ENCODE measurements at places on chromosomes 4 and X.

GRCh38 chrX:102672856-102673255 lies 21.6 kb downstream of the GPRASP1 start:
- no peak for DNase-seq

DNA sequence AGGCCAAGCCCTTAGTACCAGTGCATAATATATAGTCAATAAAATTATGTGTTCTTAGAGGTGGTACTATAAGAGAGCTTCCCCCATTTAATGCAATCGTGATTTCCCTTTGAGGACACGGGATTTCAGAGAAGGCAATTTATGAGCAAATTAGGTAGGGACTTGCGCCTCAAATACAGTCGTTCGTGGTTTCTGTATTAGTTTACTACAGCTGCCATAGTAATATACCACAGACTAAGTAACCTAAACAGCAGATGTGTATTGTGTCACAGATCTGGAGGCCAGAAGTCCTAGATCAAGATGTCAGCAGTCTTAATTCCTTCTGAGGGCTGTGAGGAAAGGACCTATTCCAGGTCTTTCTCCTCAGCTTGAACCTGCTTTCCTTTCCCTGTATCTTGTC lies 1.5 kb upstream of the PUDP start:
- DNase-seq, result no peak

- DNase-seq, result peak; percentile 2
Measured at GRCh38 chrX:84046403-84046984, 141.5 kb downstream of the RPS6KA6 start.

DNA sequence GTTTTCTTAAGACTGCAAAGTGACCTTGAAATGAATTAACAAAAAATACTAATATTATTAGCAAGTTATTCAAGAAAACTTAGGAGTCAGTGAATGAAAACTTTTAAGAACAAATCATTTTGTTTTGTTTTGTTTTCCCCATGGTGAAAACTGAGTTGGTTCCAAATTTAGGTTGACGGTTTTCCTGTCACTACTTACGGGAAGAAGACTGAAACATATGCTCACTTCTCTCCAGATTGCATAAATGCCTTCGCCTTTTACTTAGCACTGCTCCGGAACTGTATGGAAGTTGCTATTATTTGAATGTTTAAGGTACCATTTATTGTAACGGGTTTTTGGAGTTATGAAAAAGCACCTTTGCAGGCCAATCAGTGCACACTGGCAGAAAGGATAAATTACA lies 42.8 kb downstream of the DOCK11 start:
- DNase-seq, result no peak

- DNase-seq, result no peak
Measured at GRCh38 chrX:9635368-9635767, 130.3 kb downstream of the GPR143 start.

DNA sequence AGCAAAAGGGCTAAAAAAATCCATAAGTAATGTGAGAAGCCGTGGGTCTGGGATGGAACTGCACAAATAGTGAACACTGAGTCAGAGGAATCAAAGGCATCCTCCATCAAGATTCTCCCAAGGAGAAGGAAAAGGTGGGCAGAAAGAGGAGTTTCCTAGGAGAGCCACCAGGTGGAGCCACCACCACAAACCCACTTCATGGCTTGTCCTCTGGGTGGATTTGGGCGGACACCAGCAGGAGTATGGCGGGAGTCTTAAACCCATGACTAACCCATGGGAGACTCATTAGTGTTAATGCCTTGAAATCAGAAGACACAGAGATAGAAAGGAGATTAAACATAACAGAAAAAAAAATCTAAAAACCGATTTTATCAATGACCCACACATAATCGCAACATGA lies 147.7 kb downstream of the SH3KBP1 start:
- peak; percentile 61 for DNase-seq

DNA sequence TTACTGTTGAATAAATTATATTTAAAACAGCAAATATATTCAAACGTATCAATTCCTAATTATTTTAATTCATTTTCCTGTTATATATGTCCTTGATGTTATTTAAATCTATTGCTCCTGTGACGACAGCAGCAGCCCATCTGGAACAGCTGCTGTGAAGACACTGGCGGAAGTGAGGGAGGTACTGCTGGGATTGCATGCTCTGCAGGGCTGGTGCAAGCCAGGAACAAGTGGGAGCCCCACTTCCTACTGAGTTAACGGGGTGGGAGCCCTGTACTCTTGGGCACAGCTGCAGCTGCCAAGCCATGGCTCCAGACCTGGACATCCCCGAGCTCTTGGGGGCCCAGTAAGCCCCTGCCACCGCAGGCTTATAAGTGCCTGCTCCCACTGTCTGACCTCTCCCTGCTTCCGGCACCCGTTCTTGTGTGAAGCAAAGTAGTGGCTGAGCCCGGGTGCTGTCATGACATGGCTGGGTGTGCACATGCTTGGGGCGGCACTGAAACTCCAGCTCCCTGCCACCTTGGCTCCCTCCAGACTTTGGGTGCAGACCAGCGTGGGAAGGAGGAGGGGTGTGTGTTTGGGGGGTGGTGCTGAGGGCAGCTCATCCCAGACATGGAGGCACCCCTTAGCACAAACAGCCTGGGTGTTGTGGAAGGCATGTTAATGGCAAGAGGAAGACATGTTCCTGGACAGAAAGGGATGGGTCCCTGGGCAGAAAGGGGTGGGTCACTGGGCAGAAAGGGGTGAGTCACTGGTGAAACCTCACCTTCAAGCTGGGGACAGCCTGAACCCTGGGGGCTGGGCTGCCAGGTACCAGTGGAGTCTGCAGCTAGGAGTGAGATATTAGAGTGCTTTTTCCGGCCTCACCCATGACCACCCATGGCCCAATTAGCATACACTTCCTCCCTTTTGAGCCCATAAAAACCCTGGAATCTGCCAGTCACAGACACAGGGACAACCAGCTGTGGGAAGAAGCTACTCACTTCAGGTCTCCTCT lies 1981.3 kb upstream of the IGFBP7 start:
- no peak for DNase-seq

- no peak for DNase-seq
Measured at GRCh38 chr4:128162434-128162833, 101.3 kb downstream of the LARP1B start.

DNA sequence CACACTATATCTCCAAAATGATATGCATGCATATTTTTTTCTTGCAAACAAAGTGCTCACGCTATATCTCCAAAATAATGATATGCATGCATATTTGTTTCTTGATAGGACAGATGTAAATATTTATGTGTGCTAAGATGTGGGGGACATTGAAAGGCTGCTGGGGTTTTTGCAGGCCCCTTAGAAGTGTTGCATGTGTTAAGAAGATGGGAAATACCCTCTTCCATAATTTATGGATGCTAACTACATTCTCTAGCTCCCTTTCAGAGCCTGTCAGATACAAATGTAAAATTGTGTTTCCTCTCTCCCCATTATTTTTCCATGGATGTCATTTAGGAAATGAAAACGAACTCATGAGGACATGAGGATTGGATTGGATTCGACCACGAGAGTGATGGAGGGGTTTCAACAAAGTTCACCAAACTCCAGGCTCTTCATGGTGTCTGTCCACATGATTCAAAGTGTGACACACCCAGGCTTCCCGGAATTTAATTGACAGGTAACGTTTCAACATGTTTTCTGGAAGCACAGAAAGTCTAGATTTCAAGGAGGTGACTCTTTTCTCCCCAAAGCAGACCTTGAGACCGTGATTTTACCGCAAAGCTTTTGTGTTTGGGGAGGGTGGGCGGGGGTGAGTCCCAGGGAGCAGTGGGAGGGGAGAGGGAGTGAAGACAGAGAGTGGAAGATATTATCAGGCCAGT lies 94.4 kb upstream of the CD99 start:
- no peak for DNase-seq

DNA sequence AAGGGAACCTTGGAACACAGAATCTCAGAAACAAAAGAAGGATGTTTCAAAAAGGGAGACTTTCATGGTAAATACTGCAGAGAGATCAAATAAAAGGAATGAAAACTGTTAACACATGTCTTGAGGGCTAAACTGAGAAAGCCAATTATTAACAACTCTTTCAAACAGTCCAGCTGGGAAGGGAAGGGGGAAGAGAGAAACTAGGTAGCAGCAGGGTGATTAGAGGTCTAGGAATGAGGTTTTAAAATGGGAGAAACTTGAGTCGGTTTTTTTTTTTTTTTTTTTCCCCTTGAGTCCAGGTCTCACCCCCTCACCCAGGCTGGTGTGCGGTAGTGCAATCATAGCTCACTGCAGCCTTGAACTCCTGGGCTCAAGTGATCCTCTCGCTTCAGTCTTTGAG lies 4.3 kb downstream of the BCLAF3 start:
- no peak for DNase-seq

DNA sequence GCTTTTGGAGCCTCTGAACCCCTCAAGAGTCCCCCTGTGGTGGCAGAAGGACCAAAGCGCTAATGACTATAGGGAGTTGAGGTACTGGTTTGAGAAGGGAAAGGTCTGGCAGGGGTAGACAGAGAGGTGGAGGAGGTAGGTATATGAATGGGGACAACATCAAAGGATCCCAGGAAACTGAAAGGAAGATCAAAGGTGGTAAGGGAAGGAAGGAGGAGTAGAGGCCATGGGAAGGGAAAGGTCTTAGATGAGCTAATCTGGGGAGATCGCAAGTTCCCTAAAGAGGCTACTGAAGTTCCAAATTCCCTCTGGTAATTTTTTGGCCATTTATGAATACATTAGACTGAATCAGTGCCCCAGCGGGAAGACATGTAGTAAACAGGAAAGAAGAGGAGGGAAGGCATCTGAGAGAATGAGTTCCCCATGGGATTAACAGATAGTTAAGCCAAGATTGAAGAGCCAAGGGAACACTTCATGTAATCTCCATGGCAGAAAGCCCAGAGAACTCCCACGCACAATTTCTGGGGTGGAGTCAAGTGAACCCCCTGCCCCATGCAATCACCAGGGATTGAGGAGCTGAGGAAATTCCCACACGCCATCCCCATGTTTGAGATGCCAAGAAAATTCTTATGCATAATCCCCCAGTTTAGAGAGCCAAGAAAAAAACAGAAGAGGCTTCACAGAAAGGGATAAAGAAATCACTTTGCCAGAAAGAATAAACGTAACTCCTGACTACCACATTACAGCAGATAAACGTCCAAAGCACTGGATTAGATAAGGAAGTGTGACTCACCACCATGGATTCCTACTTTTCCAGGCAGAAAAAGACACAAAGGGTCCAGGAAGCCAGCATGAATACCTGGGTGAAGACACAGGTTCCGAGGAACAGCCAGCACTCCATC lies 25.8 kb downstream of the ZNF630 start:
- no peak for DNase-seq

- DNase-seq, result no peak
Measured at GRCh38 chr4:88216395-88216794, 58.0 kb upstream of the ABCG2 start.

GRCh38 chr4:5146248-5146647 lies 95.0 kb downstream of the STK32B start:
- DNase-seq, result no peak

DNA sequence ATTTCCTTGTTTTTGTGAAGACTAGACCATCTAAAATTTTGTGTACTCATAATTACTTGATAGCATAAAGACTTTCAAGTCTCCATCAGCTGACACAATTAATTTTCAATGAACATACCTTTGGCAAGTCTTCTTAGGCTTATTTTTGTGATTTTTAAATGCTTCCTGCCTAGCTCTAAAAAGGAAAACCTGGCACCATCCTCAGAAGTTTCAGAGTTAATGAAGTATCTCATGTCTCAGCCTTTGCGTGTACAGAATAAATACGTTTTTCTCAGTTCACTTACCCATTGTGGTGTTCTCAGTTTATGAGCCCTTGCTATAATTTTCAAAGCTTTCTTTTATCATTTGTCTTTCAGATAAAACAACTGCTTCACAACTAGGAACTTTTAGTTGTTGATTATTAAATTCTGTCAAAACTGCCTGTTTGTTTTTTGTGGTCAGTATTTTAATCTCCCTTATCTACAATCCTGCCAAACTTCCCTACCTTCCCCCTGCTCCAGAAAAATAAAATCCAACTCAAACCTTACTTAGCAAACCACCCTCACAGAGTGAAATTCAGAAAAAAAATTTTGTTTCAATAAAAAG lies 21.6 kb downstream of the ADD1 start:
- no peak for DNase-seq

DNA sequence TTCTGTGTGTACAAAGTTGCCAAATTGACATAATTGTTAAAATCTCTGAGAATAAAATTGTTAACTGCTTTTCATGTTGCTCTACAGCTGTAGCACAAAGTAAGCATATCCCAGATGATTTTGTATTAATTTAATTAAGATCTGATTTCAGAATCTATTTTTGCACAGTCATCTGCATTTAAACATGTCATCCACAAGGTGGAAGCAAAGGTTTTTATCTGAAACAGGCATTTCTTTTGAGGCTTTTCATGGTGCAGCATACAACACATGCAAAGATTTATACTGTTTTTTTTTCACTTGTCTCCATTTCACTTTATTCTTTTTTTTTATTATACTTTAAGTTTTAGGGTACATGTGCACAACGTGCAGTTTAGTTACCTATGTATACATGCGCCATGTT lies 51.2 kb downstream of the GC start:
- DNase-seq, result no peak

DNA sequence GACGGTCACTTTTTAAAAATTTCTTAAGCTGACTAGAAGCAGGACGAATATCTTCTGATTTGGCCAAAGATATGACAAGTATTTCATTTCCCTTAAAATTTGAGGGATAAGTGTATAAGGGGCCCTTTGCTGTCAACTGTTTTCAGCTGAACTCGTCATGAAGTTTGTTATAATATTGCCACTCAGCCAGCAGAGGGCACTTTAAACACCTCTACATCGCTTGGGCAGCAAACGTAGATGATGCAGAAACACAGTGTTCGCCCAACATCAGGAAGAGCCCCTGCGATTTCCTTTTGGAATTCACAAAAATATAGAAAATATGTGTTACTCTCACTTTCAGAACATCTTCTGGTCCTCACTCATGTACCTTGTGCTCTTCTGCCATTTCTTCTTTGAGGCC lies 435.7 kb upstream of the FMR1 start:
- DNase-seq, result no peak

GRCh38 chrX:34886011-34886410 lies 56.6 kb upstream of the FAM47B start:
- DNase-seq, result no peak

DNA sequence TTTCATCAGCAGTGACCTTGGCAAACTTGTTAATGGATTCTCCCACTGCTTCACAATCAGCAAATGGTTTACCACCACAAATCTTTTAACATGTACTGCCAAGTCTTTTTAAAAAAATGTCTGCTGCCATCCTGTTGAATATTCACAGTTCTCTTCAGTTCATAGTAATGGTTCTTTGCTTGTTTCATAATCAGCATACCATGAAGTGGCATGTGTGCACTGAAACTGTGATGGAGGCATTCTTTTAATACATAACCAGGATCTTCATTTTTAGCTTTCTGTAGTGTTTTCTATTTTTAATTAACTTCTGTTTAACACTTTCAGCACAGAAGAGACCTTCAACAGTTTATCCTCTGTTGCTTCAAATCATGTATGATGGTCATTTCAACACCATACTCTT lies 230.1 kb upstream of the ARSJ start:
- DNase-seq, result no peak

All from activated CD4-positive, alpha-beta T cell treated with anti-CD3 and anti-CD28 coated beads for 48 hours (primary cell).